NCI-H2081 (cell line): ENCODE measurements at places on chromosomes 11 and 22.

GRCh38 chr11:2419638-2420501 is 19.3 kb downstream of the TSSC4 start:
- peak; percentile 57 for DNase-seq

DNA sequence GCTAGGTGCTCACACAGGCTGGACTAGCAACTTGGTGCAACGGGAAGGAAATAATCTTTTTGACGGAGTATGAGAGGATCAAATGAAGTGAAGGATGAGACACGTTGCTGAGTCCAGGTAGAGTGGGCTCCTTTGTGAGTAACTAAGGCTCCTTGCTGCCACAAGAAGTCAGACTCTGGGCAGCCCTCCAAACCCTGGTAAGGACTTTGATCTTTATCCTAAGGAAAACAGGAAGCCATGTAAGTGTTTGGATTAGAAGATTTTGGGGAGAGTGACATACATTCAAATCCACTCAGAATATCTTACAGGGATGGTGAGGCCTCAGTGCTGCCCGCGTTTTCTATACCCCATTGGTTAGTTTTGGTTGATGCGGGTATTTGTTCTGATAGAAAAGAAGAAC is 155.9 kb upstream of the RAG2 start:
- no peak for DNase-seq

- DNase-seq: no peak
Measured at GRCh38 chr22:19750507-19751490, 9.8 kb upstream of the TBX1 start.

- no peak for DNase-seq
Measured at GRCh38 chr22:41943661-41944209, 3.2 kb downstream of the CENPM start.

DNA sequence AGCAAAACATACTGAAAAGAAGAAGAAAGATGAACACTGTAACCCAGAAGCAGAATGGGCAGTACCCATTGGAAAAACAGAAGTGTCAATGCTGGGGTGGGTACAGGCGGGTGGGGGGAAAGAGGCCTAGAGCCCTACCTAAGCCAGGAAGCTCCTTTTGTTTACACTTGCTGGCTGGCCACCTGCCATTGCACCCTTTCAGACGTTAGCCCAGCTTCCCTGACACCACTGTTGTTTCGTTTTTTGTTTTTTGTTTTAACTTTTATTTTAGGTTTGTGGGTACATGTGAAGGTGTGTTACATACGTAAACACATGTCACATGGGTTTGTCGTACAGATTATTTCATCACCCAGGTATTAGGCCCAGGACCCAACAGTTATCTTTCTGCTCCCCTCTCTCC is 55.4 kb downstream of the PLEKHA7 start:
- DNase-seq: peak; percentile 79

DNA sequence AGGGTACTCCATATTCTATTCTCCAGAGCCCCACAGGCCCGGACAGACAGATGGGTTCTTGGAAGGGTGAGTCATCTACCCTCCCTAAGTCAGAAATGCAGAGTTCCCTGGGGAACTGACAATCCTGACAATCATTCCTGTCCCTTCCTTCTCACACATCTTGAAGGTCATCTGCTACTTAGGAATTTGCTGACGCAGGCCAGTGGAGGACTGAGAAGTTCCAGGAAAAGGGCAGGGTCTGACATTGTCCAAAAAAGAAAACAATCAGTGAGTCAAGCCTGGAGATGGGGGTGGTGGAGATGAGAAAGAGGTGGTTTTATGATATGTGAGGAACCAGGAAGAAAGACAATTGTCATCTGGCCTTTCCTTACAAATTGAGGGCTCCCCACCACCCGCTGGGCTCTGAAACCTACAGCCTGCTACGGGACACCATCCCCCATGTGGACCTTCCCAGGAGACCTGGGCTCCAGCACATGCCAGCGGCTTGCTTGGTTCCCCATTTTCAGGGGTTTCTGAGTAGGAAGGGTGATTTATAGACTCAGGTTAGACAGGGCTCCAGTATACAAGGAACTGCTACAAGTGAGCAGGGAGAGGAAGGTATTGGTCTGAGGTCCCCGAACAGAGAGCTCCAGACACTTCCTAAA is 12.9 kb downstream of the CD59 start:
- DNase-seq: no peak

GRCh38 chr11:118984825-118985224 is 13.1 kb upstream of the CENATAC start:
- DNase-seq: no peak

DNA sequence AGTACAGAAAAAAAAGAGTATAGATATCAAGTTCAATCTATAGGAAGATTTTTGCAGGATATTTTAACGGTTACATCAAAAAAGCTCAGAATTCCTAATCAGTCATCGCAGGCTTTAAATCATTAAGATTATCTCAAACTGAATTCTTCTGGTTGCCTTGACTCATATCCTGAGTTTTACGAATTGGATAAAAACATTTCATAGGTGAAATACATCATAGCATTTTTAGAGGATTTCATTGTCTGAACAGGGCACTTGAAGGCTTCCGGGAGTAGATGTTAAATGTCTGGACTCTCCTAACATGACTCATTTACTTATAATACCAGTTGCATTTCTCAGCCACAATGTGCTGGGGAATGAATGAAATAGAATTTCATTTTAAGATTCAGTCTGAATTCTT is 2216.6 kb upstream of the RAG2 start:
- DNase-seq: no peak

- DNase-seq: no peak
Measured at GRCh38 chr22:40954113-40954512, 2.9 kb downstream of the RBX1 start.

DNA sequence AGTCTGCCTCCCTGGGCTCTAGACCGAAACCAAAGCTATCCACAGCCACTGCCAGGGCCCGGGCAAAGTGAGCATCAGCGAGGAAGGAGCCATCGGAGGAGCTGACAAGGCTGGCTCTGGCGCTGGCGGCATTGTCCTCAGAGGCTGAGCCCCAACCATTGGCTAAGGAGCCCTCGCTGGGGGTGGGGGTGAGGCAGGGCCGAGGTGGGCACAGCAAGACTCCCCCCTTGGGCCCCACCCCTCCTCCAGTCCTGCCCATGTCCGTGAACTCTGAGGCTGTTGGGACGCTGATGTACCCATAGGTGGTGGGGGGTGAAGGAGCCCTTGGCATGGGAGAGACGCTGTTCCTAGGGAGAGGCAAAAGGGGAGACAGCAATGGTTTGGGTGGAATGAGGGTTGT is 11.2 kb downstream of the ROBO4 start:
- no peak for DNase-seq

DNA sequence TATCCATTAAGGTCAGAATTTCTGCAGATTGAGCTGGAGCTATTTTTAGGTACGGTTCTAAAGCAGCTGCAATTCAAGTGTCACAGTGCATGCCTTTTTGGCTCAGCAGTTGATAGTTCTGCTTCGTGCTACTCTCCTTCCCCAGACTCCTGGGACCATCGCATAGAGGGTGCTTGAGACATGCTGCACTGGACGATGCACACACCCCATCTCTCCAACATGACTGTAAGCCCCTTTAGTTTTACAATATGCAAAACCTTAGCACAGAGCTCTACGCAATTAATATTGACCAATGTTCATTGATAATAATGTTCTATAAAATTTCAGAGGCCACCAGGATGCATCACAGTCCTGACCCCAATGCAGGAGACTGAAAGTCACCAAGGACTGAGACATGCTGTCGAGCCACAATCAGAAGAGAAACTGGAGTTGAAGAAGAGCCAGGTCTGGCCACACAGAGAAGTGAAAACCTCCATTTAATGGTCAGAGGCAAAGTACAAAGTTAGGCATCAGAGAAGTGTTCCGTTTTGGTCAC is 120.9 kb upstream of the ZC3H12C start:
- DNase-seq: no peak

GRCh38 chr11:12520054-12520453 is 142.7 kb downstream of the PARVA start:
- DNase-seq: no peak

DNA sequence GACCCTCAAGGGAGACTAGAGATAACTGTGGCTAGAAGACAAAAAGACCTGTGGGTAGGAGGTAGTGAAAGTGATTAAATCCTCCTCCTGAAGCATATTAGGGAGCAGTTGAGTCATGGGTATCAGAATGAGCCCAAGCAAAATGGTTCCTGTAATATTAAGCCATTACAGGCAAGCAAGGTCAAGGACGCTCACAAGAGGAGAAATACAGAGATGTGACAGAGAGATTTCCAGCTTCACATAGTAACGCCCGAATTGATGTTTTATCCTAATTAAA is 77.7 kb downstream of the FAM76B start:
- DNase-seq: no peak

DNA sequence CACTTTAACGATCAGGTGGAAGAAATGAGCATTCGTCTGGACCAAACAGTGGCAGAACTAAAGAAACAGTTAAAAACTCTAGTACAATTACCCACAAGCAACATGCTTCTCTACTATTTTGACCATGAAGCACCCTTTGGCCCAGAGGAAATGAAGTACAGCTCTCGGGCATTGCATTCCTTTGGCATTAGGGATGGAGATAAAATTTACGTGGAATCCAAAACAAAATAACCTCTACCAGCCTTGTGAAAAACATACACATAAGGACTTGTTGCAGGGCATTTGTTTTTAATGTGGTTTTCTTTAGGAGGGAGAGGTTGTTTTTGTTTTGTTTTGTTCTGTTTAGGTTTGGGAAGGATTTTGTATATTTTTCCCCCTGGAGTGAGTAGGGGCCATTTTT is 14.2 kb upstream of the TECTA start:
- no peak for DNase-seq

DNA sequence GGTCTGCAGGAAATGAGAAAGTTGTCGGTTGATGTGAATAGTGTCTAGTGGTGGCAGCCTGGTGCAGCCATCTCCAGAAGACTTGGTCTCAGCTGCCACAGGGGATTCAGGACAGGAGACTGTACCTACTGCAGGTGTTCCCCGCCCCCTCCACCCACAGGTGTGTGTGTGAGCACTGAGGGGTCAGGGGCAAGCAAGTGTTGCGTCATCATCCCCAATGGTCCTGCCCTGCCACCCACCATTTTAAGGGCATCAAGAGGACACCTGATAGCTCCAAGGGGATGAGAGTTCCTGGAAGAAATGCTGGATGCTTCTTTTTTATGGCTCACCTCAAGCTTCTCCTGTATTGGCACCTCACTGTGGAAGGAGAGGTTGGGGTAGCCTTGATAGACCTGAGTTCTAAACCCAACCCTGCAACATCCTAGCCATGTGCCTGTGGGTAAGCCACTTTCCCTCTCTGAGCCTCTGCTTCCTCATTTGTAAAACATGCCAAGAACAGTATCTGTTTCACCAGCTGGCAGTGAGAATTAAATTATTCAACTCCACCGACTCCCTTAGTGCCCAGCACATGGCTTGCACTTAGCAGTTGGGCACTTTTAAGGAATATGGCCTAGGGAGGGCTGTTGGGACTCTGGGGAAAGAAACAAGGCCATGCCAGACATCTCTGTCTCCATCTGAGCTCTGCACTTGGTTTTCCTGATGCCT is 6.1 kb downstream of the C11orf91 start:
- no peak for DNase-seq

DNA sequence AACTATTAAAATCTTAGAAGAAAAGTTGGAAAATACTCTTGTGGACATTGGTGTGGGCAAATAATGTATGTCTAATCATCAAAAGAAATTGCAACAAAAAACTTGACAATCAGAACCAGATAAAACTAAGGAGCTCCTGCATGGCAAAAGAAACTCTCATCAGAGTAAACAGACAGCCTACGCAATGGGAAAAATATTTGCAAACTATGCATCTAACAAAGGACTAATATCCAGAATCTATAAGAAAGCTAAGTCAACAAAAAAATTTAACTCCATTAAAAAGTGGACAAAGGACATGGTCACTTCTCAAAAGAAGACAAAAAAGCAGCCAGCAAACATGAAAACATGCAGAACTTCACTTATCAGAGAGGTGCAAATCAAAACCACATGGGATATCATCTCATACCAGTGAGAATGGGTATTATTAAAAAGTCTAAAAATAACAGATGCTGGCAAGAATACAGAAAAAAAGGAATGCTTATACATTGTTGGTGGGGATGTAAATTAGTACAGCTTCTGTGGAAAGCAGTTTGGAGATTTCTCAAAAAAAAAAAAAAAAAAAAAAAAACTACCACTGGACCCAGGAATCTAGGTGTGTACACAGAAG is 99.7 kb upstream of the TOP3B start:
- no peak for DNase-seq

DNA sequence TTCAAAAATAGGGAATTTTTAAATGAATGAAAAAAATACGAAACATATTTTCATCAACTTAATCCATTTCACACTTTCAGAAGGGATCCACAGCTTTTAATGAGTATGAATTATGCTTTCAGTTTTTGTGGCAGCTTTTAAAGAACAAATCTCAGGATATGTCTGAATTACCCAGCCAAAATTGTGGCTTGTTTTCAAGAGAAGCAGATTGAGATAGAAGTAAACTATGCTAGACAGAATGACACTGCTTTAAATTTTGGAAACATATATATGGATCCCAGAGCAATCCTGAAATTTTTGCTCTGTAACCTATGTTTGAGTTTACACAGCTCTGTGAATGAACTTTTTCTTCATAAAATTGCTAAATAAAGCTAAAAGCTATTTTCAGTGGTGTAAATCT is 2.4 kb upstream of the HINFP start:
- no peak for DNase-seq

GRCh38 chr11:57787006-57787604 is 25.5 kb downstream of the CTNND1 start:
- DNase-seq: no peak

- DNase-seq: no peak
Measured at GRCh38 chr11:60821827-60822599, 19.9 kb upstream of the CCDC86 start.

DNA sequence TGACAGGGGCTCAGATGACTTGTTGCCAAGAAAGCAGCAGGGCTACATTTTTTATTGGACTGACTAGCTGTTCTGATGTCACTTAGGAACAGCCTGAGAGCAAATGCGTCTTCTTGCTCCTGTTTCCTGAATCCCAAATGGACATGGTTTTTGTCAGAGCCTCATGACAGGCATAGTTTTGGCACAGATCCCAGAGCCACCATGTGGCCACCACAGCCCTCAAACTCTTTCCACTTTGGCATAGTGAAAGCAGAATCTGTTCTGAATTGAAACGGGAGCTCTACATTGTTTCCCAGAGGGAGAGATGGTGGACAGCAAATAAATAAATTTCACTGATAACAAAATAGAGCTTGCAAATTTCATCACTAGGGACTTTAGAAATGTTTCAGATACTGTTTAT is 222.2 kb downstream of the C11orf87 start:
- peak; percentile 90 for DNase-seq

DNA sequence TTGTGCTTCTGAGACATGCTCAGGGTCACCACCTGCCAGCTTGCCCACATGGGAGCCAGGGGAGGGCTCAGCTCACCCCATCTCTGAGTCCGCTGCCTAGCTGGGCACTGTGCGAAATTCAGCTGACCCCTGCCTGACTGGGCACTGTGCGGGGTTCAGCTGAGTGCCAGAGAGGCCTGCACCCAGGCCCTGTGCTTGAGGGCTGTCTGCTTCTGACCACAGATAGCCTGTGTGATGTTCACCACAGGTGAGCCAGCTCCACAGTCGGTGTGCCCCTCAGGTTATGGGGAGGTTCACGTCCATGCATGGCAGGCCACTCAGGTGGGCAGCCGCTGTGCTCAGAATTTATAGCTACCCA is 84.5 kb upstream of the SUSD2 start:
- DNase-seq: no peak
